ENCODE measurements at places on chromosomes 6 and 20.

DNA sequence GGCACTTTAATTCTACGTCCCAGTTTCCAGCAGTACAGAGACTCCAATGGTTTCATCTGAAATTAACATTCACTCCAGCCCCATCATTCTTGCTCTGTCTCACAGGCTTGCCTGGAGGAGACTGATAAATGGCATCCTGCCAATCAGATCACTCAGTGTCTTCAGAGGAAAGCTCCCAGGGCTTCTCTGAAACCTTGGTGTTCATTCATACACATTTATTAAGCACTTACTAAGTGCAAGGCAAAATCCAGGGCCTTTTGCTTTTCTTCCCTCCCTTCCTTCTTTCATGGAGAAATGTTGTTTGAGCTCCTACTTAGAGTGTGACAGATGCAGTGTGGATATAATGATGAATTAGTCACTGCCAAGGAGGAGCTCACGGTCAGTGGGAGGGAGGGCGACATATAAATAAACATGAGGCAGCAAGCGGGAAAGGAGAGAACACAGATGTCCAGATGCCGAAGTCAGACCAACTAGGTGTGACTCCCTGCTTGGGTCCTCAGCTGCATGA, 106.7 kb upstream of the DTNBP1 start:
- no peak for DNase-seq

DNA sequence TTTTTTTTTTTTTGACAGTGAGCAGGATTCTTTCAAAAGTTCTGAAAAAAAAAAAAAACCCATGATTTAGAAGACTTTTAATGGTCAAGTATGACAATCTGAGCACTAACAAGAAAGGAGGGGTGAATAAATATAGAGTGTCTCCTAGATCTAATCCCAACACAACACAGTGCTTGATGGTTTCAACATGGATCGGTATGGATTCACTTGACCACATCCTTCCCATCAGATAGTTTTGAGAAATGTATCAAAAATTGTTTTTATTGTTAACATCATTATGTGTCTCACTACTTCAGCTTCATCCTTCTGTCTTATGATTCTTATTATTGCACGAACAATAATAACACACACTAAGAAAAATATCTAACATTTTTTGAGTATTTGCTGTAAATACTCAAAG, 21.0 kb downstream of the KIF13A start:
- DNase-seq, result no peak

GRCh38 chr6:19632230-19632629, 204.9 kb upstream of the ID4 start:
- DNase-seq, result no peak

DNA sequence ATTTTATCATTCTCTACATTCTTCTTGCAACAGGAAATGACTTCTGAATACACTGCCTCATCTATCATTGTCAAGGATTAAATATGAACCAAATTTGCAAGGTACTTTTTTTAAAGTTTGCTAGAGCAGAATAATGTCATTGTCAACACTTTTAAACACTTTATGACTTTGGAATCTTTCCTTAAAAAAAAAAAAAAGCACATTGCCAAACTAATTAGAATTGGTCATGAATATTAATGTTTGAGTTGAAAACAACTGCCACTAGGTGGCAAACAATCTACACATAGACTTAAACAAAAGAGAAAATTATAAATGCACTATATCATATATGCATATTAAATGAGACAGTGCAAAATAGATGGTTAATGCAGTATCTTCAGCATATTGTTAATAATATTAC, 32.5 kb upstream of the TMEM244 start:
- peak; percentile 58 for DNase-seq

DNA sequence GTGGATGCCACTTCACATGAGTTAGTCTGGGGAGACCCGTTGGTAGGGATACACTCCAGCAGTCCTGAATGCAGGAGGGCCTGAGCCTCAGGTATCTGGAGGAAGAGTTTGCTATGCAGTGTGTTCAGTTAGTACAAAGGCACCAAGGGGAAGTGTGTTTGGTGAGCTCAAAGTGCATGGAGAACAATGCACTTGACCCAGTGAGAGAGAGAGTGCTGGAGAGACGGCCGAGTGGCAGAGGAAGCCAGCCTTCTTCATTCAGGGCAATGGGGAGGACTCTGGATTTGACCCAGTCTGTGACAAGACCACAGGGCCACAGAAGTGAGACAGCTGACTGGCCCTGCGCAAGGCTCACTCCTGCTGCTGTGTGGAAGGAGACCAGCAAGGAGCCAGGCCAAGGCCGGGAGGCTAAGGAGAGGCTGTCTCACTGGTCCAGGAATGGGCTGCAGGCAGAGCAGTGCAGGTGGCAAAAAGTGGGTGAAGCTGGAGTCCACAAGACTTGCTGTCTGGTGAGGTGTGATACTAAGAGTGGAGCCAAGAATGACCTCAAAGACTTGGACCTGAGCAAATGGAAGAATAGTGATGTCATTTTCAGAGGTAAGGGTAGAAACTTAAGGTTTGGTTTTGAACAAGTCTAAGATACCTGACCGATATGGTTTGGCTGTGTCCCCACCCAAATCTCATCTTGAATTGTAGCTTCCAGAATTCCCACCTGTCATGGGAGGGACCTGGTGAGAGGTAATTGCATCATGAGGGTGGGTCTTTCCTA, 38.0 kb downstream of the PDE10A start:
- no peak for DNase-seq

DNA sequence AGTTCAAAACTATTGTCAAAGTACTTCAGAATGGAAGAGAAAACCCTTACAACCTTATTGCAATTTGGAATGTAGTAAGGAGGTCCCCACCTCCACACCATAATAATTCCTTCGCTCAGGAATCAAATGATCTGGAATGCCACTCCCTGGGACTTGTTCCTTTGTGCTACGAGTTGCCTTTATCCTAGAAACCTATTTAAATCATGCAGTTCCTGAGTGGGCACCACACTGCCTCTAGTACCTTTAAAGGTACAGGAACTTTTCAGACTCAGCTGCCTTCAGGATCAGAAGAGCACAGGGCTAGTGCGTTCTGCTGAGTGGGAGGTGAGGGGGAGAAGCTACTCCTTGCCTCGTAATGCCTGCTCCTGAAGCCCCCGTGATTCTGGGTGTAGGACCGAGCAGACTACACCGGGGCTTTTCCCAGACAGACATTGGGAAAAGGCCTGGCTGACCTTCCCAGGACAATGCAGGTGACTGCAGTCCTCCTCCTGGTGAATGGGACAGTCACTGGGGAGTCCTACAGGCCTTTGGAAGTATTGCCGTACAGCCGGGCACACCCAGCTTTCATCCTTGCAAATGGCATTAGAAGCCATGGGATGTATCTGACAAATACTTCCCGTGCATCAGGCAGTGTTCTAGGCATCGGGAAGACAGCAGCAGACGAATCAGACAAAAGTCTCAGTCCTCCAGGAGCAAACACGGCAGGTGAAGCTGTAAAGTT, 11.8 kb upstream of the TUBB2B start:
- DNase-seq, result no peak
